Activated T-helper 1 cell treated with anti-CD3 and anti-CD28 coated beads, Interleukin-12 subunit alpha, Interleukin-12 subunit beta, Interleukin-2, Interleukin-4 antibody, amounts not matched to agents 30 ng/mL and 10 ng/mL and 1 ng/mL, durations not matched to agents 14 hours and 24 hours and 36 hours (primary cell): ENCODE measurements at places on chromosomes 16 and 17. TPM values are rescaled to one million over a fixed set of nuclear protein-coding genes. Genes with fewer than 3 reads are reported as not detected.

The CRHR1 gene
- not detected in 2 replicates for total RNA-seq

The CCL1 gene
- 264 and 266 TPM in 2 replicates for total RNA-seq

GRCh38 chr17:8479431-8479947, 43.8 kb downstream of the NDEL1 start:
- no peaks in the 10 kb centered on the region for H3K27me3 ChIP-seq
- no peaks in the 10 kb centered on the region for H3K4me1 ChIP-seq
- H3K4me3 ChIP-seq = no peak overlapping the region
- peaks cover 36% of the 10 kb centered on the region for H3K36me3 ChIP-seq

DNA sequence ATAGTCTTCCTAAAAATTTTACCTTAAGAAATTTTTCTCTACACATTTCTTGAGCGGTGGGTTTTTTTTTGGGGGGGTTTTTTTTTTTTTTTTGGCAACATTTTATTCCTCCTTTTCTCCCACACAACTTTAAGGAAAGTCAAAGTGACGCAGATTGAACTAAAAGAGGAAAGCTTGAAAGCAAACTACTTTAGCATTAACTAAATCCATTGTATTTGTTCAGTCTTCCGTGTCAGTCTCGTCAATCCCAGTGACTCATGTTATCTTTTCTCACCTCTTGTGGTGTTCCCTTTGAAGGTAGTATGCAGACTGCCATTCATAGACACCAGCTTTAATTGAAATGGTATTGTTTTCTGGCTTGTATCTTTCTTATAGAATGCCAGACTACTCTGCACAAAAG, 39.3 kb downstream of the TADA2A start:
- H3K27me3 ChIP-seq = no peaks in the 10 kb centered on the region
- peaks cover 8% of the 10 kb centered on the region for H3K4me1 ChIP-seq
- no peak overlapping the region for H3K4me3 ChIP-seq
- DNase-seq = no peak
- no peak overlapping the region for H3K27ac ChIP-seq

GRCh38 chr16:23080747-23081146, 68.5 kb downstream of the USP31 start:
- no peak overlapping the region for H3K4me3 ChIP-seq
- H3K27me3 ChIP-seq = no peaks in the 10 kb centered on the region
- peaks cover 16% of the 10 kb centered on the region for H3K4me1 ChIP-seq
- H3K27ac ChIP-seq = no peak overlapping the region
- no peak for DNase-seq

DNA sequence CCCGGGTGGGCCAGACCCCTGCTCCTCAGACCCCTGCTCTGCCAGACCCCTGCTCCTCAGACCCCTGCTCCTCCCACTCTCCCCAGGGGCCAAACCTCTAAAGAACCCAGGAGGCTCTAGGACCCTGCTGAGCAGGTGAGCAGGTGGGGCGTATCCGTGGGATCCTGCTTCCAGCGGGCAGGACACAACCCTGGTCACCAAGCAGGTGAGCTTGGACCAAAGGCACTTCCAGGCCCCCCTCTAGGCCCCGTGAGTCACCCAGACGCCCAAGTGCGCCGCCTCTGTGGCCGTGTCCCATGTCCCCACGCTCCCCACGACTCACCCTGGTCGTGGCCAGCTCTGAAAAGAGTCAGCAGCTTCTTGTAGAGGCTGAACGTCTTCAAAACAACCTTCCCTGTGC, 5.0 kb downstream of the CYBC1 start:
- H3K27me3 ChIP-seq = peaks cover 2% of the 10 kb centered on the region

- H3K4me1 ChIP-seq = no peaks in the 10 kb centered on the region
- no peak overlapping the region for H3K4me3 ChIP-seq
- DNase-seq = no peak
- H3K36me3 ChIP-seq = no peaks in the 10 kb centered on the region
- H3K27me3 ChIP-seq = no peaks in the 10 kb centered on the region
- H3K27ac ChIP-seq = no peak overlapping the region
Observed at GRCh38 chr16:59840169-59840568, 1106.1 kb upstream of the GOT2 start.

DNA sequence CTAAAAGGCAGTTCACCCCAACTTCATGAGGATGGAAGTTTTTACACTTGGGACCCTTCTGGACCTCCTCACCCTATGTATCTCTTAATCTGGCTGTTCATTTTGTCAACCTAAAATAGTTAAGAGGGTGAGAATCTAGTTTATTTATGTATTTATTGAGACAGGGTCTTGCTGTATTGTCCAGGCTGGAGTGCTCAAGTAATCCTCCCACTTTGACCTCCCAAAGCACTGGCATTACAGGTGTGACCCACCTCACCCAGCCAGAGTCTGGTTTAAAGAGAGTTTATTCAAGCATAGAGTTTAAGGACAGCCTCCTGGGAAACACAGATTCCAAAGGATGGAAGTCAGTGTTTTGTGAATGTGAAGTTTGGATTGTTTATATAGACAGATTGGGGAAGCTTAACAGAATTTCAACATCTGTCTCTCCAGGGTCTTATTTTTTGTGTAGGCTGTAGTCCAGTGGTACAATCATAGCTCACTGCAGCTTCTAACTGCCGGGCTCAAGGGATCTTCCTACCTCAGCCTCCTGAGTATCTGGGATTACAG, 8.0 kb upstream of the APPBP2 start:
- H3K36me3 ChIP-seq = no peaks in the 10 kb centered on the region
- no peak for DNase-seq
- no peak overlapping the region for H3K4me3 ChIP-seq
- H3K4me1 ChIP-seq = no peaks in the 10 kb centered on the region
- no peak overlapping the region for H3K27ac ChIP-seq

GRCh38 chr17:34825884-34826283, 135.4 kb downstream of the CCT6B start:
- peaks cover 2% of the 10 kb centered on the region for H3K27me3 ChIP-seq
- DNase-seq = no peak
- no peak overlapping the region for H3K27ac ChIP-seq
- no peaks in the 10 kb centered on the region for H3K4me1 ChIP-seq
- no peaks in the 10 kb centered on the region for H3K36me3 ChIP-seq

- no peaks in the 10 kb centered on the region for H3K4me1 ChIP-seq
- no peaks in the 10 kb centered on the region for H3K27me3 ChIP-seq
- no peak for DNase-seq
- no peak overlapping the region for H3K4me3 ChIP-seq
- no peak overlapping the region for H3K27ac ChIP-seq
- no peaks in the 10 kb centered on the region for H3K36me3 ChIP-seq
Observed at GRCh38 chr17:71432378-71433315, 688.2 kb upstream of the SOX9 start.

- H3K27ac ChIP-seq = no peak overlapping the region
- no peak for DNase-seq
- no peak overlapping the region for H3K4me3 ChIP-seq
- no peaks in the 10 kb centered on the region for H3K36me3 ChIP-seq
- H3K4me1 ChIP-seq = no peaks in the 10 kb centered on the region
Observed at GRCh38 chr16:25721439-25721838, 29.7 kb downstream of the HS3ST4 start.
